Stimulated activated naive CD8-positive, alpha-beta T cell treated with anti-CD3 and anti-CD28 coated beads, Interleukin-15, Interleukin-2, amounts not matched to agents 100 U/mL and 50 U/mL, for 24 hours (primary cell): ENCODE measurements at places on chromosomes 5 and 9.
A peak's percentile ranks its signal among the peaks of the same experiment; 100 is the strongest.

- peak; percentile 37 for DNase-seq
These were observed 17.7 kb downstream of the SRP19 start for GRCh38 chr5:112878760-112879159.

GRCh38 chr9:95940265-95940664, 64.8 kb downstream of the ERCC6L2 start:
- no peak for DNase-seq

DNA sequence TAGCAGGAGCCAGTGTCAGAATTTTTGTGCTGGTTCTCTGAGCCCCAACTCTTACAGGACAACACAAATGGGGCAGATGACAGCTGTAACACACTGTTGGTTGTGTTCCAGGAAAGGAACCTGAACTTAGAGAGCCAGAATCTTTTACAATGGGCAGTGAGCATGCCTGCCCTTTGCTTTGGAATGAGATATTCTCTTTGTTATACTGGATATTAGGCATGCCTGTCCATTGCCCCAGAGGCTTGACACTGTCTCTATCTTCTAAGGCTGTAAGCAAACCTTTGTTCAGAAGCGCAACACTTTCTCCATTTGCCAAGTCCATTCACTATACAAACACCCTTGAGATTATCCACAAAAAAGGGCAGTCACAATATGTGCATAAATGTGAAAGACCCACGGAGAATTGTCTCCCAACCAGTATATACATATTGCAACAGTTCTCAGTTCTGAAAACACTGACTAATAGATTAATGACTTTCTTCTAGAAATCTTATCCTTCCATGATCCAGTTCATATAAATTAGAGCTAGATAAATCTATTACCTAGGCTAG, 26.3 kb upstream of the CEP120 start:
- DNase-seq: no peak

DNA sequence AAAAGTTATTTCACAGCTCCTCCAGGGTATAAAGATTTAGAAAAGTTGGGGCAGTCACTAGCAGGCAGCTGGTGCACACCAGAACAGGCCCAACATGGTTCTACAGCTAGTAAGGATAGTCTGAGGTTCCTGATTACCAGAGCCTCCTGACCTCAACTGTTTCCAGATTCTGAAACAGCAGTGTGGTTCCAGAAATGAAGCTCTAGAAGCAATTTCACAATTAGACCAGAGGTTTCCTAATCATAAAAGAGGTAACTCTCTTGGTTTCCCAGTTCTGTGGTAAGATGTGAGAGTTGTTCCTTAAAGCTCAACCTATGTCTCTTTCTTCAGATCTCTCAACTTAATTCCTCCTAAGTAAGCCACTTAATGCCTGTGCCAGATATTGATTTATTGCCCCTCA, 11.9 kb downstream of the AGTPBP1 start:
- no peak for DNase-seq

DNA sequence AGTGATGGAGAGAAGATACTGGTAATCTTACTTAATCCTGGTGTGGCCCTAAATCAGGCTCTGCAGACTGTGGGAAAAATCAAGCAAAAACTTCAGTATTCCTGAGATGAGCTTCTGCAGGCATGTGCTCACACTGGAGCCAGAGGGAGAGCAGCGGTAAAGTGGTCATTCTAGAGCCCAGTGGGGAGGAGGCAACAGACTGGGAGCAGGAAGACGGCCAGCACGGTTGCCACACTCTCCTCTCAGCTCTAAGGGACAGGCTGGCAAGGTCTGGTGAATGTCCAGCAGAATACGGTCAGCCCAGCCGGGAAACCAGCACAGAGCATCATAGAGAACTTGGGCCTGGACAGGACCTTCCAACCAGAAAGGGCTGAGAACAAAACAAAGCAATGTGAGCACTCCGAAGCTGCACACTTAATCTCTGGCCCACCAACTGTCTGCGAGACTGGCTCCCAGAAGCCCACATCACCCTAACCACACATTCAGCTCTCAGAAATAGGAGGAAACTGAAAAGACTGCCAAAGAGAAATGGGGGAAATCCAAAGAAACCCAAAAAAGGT, 30.3 kb downstream of the MED27 start:
- no peak for DNase-seq

GRCh38 chr5:177431317-177432142, 5.1 kb downstream of the GRK6 start:
- peak; percentile 84 for DNase-seq

DNA sequence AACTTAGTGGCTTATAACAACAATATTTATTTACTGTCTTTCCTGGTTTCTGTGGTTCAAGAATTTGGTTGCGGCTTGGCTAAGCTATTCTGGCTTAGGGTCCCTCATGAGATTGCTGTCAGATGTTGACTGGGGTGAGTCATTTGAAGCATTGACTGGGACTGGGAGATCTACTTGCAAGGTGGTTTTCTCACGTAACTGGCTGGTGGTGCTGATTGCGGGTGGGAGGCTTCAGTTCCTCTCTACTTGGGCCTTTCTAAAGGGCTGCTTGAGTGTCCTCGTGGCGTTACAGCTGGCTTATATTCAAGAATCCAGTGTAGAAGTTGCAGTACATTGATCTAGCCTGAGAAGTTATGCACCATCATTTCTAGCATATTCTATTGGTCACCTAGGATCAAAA, 218.5 kb upstream of the ELAVL2 start:
- DNase-seq: no peak

DNA sequence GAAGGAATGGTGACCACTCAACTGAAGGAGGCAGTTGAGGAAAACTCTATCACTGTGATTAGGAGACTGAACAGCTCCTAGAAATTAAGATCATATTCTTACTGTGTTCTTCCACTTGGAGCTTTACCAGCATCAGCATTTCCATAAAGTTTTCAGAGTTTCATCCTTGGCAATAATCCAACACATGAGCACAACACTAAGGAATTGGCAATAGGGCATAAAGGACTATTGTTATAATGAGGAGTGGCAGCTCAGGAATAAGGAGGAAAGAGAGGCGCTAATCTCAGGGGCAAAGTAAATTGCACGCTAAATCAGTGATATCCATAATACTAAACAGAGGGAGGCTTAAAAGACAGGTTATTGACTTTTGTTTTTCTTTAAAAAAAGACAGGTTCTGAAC, 338.9 kb downstream of the EFNA5 start:
- DNase-seq: no peak
